ENCODE measurements at places on chromosomes 2 and 18.
A peak's percentile ranks its signal among the peaks of the same experiment; 100 is the strongest.

- DNase-seq, result no peak
These were observed 62.2 kb downstream of the SPIRE1 start for GRCh38 chr18:12595571-12596255.

GRCh38 chr2:141598982-141599381, 531.8 kb downstream of the LRP1B start:
- DNase-seq, result no peak

- DNase-seq, result no peak
These were observed 26.1 kb downstream of the IGFBP2 start for GRCh38 chr2:216659276-216659675.

DNA sequence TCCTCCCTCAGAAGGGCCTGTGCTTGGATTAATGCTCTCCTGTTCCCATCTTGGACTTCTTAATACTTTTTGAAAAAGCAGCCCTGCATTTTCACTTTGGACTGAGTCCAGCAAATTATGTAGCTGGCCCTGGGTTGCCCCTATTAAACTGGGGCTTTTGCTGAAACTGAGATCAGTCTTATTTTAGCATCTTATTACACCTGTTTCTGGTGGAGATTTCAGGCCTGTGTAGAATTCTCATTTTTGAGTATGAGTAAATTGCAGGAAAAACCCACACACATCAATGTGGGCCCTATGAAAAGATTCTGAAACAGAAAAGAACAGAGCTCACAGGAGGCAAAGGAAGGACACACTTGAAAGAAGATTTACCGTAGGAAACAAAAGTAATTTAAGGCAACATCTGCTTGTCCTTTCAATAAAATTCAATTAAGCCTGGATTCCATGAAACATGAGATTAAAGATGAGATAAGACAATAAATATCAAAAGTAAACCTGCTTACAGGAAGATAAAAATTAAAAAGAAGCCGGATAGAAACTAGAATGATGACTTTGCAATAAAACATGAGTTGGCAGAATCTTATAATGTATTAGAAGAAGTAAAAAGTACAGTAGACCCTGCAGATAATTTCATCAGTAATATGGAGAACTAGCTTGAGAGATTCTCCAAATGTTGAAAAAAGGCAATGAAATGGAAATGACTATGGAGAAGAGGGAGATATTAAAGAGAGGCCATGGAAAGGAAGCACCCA, 90.7 kb upstream of the GCFC2 start:
- DNase-seq, result no peak

- DNase-seq, result no peak
These were observed 101.8 kb upstream of the HDAC4 start for GRCh38 chr2:239502430-239503186.

DNA sequence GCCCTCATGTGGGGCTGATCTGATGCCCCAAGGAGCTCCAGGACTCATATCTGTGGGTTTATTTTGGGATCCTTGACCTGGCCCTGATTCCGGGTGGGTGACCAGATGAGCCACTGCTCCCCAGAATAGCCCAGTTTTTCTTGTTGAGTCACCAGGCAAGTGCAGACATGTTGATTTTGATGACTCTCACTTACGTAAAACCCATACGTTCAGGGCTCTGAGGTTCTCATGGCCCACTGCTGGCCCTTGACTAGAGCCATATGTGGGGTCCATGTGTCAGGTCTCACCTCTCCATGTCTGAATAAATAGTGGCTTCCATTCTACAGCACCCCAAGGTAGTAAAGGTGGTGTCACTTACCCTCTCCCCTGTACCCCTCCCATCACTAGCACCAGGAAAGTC, 41.9 kb downstream of the CDC42EP3 start:
- no peak for DNase-seq

- DNase-seq, result no peak
These were observed 31.1 kb downstream of the NAB1 start for GRCh38 chr2:190679813-190680591.

- DNase-seq, result no peak
These were observed 322.1 kb upstream of the CHAC2 start for GRCh38 chr2:53445383-53446070.

DNA sequence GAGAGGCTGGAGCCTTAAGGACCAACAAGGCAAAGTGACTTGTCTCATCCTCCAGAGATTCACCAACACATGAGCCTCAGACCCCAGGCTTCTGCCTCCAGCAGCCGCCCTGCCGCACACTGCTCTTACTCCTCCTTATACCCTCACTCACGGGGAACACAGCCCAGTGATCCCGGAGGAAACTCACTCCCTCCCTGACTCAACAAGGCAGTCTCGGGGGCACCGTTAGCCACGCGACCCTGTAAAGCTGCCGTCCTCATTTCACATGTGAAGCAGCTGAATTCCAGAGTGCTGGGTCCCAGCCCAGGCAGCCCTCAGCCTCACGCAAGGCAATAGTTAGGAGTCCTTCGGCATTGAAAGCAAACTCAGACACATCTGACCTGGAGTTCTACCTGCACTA, 129.7 kb downstream of the TPO start:
- DNase-seq, result no peak

GRCh38 chr2:145744541-145745386, 1224.8 kb upstream of the ZEB2 start:
- no peak for DNase-seq

- no peak for DNase-seq
These were observed 208.0 kb downstream of the C1D start for GRCh38 chr2:67854798-67855197.

GRCh38 chr2:213069531-213069930, 81.9 kb downstream of the IKZF2 start:
- no peak for DNase-seq

- DNase-seq, result peak; percentile 60
These were observed 32.3 kb downstream of the DNMT3A start for GRCh38 chr2:25309402-25309801.

GRCh38 chr2:14936426-14936825, 303.9 kb downstream of the LRATD1 start:
- no peak for DNase-seq

DNA sequence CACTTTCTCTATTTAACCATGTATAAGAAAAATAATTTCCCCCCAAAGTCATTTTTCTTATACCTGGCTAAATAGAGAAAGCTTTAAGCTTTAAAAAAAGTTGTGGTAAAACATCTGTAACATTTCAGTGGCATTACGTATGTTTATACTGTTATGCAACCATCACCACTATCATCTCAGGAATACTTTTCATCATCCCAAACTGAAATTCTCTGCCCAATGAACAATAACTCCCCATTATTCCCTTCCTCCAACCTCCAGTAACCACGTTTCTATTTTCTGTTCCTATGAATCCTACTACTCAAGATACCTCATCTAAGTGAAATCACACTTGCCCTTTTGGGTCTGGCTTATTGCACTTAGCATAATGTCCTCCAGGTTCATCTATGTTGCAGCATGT, 1.7 kb upstream of the SLC3A1 start:
- DNase-seq, result no peak

- DNase-seq, result no peak
These were observed 9.2 kb downstream of the HOXD3 start for GRCh38 chr2:176166272-176166671.

DNA sequence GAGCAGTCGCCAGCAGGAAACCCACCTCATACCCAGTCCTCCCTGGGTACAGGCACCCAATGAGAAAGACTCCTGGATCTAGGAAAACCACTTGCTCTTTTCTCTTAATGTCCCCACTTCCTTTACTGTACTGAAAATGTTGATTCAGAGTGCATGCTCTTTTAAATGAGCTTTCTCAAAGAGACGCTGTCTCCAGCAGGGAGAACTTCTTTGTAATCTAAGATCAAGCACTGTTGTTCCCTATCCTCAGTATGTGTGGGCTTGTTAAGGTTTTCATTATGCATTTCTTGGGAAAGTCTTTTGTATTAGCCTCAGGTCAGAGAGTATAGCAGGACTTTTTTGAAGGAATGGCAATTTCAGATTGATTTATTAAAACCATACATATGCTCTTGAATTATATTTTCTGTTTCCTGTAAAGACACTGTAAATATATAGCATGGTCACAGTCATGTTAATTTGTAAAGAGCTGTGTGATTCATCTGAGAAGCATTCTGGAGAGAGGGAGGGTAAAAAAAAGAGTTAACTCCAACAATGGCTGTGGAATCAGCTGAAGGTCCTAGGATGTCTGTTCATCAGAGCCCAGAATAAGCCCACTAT, 178.1 kb downstream of the MGAT5 start:
- DNase-seq, result no peak

- DNase-seq, result no peak
These were observed 96.4 kb downstream of the USP40 start for GRCh38 chr2:233470011-233470687.

DNA sequence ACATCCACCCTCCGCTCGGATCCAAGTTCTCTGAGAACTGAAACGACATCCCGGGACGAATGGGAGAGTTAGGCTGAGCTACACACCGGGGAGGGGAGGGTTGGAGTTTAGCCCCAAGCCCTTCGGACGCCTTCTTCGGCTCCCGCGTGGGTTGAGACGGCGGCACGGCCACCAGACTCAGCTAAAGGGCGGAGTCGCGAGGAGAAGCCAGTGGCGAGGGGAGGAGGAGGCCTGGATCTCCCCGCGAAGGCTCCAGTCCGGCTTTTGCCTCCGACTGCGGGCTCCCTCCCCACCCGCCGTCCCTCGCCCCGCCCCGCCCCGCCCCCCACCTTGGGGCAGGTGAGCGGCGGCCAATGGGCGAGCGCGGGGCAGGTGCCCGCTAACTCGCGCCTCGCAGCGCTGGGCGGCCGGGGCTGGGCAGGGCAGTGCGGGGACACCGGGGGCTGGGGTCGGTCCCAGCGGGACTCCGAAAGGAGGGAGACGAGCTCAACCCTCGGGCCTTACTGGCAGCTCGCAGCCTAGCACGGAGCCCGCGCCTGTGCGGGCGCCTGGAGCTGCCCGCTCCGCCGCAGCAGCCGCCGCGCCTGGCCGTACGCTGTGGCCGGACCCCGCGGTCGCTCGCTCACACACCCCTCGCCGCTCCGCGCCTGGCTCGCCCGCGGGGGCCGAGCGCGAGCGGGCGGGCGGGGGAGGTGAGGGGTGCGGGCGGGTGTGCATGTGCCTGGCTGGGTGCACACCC, at the start of gene EMX1:
EMX1 (plus strand) TSS at position 382 of the 739 bp plus-strand sequence; CDS start at position 716, 334 bp downstream.
- DNase-seq, result no peak

GRCh38 chr2:145044491-145044890, 524.6 kb upstream of the ZEB2 start:
- no peak for DNase-seq

GRCh38 chr18:56246916-56247315, 391.5 kb downstream of the TXNL1 start:
- no peak for DNase-seq

DNA sequence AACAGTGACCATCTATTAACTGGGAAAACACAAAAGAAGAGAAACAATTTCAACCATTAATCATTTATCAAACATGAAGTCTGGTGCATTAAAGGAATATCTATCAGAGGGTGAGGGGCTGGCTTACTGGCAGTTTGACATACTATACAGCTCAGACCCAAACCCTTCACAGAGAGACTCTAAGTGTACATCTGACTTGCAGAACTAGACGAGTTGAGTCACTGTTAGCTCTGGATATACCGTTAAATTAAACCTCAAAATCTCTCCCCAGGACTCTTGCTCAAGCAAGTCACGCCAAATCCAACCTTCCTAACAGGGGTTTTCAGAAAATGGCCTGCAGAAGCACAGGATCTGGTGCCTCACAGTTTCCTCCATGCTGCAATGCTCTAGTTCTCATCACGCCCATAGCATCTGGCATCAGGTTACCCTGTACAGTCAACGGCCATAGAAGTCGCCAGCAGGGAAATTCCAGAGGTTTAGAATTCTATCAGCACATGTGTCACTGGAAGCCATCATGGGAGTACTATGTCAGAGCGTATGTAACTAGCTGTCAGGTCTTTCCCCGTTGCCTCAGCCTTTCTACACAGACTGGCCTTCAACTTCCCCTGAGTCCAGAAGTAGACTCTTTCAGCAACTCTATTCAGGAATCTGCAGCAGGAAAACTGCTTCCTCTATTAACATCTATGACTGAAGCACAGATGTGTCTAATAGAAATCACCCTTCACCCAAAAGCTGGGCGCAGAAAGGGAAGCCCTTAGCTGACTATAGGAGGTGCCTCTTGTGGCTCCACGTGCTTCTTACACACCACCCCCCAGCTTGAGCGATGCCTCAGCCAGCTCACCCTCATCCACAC, 9.3 kb downstream of the TGOLN2 start:
- no peak for DNase-seq

DNA sequence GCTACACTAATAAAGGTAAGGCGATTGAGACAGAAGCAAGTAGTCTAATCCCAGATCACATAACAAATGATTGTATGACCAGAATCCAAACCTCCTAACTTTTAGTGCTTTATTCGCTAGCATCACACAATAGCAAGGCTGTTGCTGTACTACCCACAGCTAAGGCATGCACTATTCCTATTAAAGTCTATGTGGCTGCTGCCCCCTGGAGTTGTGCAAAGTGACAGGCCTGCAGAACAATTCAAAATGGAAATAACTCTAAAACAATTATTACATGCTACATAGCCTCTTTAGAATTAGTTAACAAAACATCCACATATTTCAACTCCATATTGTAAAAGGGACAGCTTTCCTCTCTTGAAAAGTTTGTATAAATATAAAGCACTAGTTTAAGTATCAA, 6.0 kb downstream of the ERBB4 start:
- DNase-seq, result no peak

GRCh38 chr2:190376083-190376482, 32.1 kb upstream of the MFSD6 start:
- no peak for DNase-seq

DNA sequence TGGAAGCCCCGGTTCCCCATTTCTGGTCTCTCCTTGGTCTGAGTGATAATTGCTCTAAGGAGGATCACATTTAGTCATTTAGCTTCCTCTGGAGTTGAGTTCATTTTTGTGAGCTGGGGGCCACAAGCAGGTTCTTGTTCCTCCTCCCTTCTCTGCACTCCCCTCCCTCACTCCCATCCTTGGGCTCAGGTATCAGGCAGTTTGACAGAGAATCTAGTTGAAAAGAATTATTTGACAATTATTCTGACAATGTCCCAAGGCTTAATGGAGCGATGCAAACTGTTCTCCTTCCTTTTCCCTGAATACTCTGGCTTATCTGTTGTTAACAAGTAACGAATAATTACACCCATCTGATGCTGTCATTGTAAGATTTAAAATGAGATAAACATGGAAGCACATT, 61.5 kb downstream of the SERPINB8 start:
- DNase-seq, result no peak

DNA sequence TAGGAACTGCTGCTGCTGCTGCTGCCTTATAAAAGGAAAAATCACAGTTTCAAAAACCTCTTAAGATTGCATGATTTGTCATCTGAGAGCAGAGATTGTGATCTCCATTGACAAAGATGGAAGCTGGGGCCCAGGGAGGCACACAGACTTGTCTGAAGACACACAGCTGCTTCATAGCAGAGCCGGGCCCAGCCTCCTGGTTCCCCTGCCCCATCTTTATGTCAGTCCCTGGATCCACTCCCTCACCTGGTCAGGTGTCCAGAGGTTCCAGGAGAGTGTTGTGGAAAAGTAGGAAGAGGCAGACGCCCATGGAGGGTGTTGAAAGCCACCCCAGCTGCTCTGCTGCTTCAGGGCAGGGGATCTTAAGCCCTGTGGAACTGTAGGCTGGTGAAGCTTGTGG, 20.0 kb downstream of the STEAP3 start:
- no peak for DNase-seq

- no peak for DNase-seq
These were observed 284.7 kb downstream of the ALPK2 start for GRCh38 chr18:58344080-58344670.

- no peak for DNase-seq
These were observed 22.0 kb downstream of the RASGRP3 start for GRCh38 chr2:33498291-33498956.
